ENCODE measurements at places on chromosomes 6 and 20.

DNA sequence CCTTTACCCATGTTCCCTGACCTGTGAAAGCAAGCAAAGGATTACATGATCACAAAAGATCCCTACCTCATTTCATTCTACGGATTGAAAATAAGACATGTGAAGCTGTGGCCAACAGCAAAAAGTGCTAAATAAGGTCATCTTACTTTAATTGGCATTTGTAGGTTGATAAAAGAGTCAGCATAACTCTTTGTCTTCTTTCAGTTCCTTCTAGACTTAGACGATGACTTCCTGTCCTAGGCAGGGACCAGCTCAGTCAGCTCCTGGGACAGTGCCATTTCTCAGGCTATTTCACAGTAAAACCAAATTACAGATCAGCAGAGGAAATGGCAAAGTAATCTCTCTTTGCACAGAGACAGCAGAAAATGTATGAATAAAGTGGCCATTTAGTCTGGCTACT lies 480.7 kb downstream of the RFPL4B start:
- DNase-seq: no peak

GRCh38 chr6:137894779-137895385 lies 27.8 kb downstream of the TNFAIP3 start:
- no peak for DNase-seq

DNA sequence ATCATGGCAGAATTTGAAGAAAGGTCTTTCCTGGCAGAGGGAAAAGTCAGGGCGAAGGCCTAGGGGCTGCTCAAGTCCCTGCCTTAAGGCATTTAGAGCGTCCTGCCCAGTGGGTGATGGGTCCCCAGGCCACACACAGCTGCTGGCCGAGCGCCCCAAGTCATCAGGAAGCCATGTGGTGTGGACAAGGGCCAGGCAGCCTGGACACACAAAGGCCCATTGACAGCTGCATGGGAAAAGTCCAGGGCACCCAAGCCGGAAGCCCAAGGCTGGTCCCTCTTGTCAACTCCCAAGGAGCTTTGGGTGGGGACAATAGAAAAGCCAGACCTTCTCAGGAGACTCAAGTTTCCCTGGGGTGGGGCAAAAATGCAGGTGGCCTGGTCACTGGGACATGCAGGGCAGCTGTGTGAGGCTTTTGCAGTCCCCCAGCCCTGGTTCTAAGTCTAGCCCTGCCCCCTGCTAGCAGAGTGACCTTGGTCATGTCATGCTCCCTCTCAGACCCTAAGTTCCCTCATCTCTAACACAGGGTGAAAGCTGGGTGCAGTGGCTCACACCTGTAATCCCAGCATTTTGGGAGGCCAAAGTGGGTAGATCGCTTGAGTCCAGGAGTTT lies 44.3 kb upstream of the PTGIS start:
- peak; percentile 84 for DNase-seq

GRCh38 chr6:31898383-31899011 lies 999 bp upstream of the EHMT2 start:
- DNase-seq: no peak

GRCh38 chr6:15242503-15242902 lies 3.4 kb upstream of the JARID2 start:
- no peak for DNase-seq

DNA sequence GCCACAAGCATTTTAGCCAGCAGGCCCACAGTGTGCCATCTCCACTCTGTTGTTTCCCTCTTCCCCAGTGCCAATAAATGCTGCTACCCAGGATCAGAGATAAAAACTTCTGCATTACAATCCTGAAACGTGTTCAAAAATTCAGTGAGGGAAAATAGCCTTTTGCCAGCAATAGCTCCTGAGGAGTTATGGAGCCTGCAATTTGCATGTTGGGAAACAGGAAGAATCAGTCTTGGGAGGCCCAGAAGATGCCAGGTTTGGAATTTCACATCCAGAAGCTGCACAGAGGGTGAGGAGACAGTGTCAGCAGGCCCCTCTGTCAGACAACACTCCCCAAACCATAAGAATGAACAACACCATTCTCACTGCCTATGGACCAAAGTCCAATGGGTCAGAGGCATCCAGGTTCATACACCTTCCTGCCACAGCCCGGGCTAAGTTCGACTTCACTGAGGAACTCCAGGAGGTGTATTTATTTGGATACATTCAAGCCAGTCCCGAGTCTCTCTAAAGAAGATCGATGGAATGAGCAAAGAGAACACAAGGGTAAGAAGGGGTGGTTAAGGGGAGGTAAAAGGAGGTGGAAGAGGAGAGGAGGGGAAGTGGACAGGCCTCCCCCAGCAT lies 20.8 kb downstream of the RRBP1 start:
- DNase-seq: no peak

DNA sequence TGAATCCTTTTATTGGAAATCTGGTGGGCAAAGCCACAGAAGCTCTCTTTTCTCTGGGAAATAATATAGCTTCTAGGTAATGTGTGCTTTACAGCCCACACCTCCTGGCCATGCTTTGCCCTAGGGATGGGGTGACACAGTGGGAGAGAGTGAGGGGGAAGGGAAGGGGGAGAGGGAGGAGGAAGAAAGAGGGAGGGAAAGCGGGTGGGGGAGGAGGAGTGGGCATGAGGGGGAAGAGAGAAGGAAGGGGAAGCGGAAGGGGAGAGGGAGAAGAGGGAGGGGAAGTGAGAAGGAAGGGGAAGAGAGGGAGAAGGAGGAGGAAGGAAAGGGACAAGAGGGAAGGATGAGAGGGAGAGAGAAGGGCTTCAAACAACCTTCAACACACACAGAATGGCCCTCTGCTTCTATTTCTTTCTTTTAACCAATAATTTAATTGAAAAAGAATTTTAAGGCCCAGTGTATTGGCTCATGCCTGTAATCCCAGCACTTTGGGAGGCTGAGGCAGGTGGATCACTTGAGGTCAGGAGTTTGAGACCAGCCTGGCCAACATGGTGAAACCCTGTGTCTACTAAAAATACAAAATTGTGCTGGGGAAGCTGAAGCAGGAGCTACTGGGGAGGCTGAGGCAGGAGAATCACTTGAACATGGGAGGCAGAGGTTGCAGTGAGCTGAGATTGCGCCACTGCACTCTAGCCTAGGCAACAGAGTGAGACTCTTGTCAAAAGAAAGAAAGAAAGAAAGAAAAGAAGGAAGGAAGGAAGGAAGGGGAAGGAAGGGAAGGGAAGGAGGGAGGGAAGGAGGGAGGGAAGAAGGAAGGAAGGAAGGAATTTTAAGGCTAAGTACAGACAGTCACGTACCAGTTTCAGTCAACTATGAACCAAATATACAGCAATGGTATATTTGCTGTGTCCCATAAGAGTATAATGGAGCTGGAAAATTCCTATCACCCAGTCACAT lies 75.2 kb downstream of the RSPH3 start:
- no peak for DNase-seq

- DNase-seq: no peak
Observed at GRCh38 chr20:50735813-50736212, 4.4 kb downstream of the PARD6B start.

DNA sequence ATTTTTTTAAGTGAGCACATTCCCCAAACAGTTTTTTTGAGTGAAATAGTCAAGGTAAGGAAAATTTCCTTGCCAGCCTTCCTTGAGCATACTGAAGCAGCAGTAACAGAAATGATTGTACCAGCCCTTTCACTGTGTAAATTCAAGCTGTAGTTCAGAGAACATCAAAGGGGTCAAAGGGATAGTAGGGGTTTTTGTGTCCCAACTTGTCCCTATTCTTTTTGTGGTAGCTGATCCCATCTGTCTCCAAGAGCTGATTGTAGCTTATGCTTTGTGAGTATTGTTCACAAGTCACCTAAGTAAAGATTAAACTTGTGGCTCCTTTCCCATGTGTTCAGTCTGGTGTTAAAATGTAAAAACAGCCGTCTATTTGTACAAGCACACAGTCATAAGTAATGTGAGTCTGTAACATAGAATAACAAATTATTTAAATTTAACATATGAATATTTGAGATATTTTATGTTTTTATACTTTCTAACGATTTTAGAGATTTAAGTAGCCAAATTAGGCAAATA lies 185.0 kb downstream of the CENPW start:
- no peak for DNase-seq

DNA sequence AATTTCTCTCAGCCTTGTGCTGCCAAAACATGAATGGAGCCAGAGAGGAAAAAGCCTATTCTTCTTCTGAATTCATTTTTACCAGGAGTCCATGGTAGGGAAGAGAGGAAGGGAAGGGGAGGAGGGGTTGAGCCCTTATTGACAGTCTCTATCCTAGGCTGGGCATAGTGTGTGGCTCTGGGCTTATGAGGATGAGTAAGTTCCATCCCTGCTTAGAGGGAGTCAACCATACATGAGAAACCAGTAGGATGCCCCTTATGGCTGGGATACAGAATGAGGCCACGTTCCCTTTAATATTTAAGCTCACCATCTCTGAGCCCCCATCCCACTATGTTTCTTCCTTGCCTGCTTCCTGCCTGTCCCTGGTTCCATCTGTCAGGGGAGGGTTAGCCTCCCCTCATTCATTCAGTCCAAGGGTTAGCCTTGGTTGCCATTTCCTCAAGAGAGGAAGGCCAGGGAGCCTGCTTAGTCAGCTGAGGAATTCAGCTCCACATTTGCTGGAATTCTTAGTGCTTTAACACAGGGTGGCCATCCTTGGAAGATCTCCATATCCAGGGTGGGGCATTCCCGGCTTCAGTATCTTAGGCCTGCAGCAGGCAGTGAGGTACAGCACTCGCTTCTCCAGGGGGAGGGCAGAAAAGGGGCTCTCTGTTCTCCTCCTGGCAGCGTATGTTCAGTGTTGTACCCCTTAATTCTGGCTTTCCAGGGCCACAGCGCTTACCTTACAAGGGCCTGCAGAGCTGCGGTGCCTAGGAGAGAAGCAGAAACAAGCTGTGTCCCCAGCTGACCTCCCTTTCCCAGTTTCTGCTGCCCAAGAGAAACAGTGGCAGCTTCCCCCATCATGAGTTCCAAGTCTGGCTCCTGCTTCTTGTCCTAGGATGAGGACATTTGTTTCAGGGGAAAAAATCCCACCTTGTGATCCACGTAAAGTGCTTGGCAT lies 12.5 kb downstream of the SIRT5 start:
- no peak for DNase-seq

DNA sequence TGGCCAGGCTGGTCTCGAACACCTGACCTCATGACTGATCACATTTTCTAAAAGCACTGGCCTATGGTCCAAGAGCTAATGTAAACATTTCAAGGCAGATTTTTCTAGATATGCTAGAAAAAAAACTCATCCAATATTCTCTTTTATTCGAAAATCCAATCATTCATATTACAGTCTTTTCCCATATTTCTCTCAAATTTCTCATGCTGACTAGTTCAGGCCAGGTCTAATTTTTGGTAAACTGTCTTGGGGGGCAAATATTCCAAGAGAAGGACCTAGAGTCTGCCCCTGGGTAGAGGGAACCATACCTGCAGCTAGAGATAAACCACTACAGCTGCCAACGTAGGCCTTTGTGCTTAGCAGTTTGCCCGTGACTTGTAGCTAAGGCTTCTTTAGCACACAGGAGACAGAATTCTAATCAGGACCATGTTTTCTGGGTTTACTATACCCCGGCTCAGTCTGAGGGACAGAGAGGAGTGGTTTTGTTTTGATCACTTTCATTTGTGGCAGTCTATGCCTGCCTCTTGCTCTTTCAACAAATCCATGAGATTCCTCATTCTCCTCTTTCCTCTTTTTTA lies 71.8 kb upstream of the CITED2 start:
- no peak for DNase-seq

GRCh38 chr6:71513036-71513435 lies 224.4 kb downstream of the OGFRL1 start:
- DNase-seq: no peak

DNA sequence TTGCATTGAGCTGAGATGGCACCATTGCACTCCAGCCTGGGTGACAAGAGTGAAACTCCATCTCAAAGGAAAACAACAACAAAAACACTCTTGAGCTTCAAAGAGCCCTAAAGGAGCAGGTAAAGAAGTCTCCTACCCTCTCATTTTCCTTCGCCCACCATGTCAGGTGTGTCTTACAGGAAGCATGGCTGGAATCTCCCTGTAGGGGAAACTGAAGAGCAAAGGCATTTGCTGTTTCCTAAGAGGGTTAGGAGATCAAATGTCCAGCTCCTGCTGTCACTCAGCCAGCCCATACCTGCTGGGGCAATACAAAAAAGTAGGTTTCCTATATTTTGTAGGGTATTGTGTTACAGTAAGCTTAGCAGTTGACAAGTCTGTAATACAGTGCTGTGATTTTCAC lies 43.3 kb downstream of the SPATA2 start:
- DNase-seq: peak; percentile 22

DNA sequence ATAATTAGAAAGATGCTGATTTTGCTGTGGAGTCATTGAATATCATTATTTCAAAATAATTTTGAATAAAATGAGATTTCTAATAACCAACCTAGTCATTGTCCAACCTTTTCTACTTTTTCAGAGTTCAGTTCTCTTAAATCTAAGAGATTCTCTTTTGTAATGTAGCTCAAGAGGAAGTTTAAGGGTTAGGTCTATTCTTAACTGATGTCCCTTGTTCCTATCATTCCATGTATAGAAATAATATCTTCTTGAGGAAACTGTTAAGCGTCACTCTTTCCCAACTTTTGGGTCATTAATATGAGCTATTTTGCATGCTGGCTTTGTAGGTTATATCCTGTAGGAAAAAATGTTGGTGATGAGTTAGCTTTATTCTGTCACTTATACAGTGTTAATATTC lies 27.0 kb downstream of the RNF144B start:
- DNase-seq: no peak

GRCh38 chr6:26304797-26305640 lies 60.0 kb upstream of the BTN3A2 start:
- peak; percentile 80 for DNase-seq

DNA sequence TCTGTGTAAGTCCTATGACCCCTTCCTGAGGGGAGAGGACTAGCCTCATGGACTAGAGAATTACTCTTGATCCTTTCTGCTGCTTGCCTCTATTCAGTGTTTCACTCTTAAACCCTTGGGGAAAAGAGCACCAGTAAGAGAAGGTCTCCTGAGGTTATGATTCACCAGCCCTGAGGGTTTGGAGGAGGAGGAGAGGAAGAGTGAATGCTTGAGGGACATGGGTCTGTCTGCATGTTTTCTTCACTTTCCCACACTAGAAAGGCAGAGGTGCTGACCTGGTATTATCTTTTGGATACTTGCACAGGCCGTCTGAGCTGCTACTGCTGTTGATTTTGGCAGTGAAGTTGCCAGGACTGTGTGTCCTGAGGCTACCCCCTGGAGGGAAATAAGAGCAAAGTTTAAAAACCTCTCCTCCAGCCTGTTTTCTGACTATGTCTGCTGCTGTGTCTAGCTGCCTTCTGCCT lies 78.3 kb downstream of the CD109 start:
- DNase-seq: no peak

DNA sequence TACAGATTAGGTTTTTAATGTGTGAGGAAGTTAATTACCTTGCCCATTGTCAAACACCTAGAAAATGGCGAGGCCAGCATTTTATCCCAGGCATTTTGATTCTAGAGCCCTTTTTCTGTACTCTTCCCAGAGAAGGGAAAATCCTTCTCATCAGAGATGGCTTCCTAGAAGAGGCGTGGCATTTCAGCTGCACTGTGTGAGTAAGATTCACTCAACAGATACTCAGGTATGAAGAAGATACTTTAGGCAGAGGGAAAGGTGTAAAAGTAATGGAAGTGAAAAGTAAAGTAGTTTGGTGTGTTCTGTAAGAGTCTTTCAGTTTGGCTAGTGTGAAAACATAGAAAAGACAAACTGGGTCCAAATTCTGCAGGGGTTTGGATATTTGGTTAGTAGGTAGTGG lies 113.8 kb downstream of the MAP3K4 start:
- DNase-seq: no peak

GRCh38 chr20:62840244-62841197 lies 21.1 kb downstream of the TCFL5 start:
- DNase-seq: no peak

GRCh38 chr20:37903317-37904007 lies 535 bp downstream of the VSTM2L start:
- no peak for DNase-seq
